ENCODE measurements at places on chromosomes 11 and 22.

DNA sequence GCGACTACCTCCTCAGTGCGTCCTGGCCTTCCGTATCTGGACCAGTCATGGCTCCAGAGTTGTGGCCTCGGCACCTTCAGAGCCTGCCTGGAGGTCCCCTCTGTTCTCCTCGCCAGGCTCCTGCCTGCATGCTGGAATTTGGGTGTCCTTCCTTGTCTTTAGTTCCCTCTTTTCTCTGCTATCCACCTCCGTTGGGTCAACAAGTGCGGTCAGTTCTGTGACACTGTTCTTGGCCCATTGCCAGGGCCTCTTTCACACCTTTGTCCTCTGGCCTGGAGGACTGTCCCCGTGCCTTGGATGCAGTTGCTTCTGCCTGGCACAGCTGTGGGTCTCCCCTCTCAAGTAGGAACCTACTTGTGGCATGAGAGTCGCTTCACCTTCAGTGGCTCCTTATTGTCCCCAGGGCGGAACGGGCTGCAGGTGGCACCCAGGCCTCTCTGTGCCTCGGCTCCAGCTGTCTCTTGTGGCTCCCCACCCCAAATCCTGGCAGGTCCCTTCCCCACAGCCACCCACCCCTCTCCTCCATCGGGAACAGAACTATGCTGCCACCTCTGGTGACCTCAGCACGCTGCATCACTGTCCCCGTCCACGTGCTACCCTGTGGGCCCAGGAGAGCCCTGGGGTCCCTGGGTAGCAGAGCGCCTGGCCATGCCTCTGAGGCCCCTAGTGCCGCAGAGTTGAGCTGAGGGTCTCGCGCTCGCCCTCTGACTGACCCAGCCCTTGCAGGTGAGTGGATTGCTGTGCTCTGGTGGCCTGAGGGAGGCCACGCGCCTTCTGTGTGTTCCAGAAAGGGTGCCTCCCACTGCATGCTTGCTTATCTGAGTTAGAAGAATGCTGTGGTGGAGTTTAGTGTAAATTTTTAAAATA, 4.7 kb downstream of the DGCR8 start:
- DNase-seq = no peak

DNA sequence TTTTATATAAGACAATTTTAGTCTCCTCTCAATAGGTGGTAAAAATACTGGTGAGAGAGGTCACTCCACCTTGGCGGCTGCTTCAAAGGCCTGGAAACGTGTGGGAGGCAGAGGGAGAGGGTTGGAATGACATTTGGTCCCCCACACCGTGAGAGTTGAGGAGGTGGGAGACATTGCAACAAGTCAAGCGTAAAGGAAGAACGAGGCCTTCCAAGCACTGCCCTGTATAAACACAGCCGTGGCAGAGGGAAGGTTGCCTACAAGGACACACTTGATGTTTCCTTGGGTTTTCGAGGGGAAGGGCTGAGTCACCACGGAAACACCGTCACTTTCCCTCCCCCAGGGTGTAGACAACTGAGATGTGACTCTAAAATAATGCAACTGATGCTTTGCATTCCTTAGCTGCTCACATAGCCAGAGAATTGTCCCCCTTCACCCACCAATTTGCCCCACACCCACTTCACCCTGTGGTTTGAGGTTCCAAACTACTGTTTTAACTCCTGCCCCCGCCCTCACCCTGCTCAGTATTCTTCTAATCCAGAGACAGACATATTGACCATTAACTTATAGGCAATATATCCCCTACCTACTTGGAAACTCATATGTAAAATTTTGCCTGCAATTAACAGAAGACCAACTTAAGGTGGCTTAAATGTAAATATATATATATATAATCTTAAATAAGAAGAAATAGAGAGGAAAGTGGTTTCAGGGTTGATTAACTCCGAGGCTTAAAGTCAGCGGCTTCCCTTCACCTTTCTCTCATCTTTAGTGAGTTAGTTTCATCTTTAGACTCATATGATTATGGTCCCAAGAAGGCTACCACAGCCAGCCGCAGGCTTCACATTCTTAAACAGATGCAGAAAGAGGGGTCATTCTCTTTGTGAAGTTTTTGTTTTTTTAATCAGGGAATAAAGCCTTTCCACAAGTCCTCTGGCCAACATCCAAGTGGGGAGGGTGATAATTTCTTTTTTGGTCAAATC, 54.1 kb upstream of the BDNF start:
- DNase-seq = no peak

DNA sequence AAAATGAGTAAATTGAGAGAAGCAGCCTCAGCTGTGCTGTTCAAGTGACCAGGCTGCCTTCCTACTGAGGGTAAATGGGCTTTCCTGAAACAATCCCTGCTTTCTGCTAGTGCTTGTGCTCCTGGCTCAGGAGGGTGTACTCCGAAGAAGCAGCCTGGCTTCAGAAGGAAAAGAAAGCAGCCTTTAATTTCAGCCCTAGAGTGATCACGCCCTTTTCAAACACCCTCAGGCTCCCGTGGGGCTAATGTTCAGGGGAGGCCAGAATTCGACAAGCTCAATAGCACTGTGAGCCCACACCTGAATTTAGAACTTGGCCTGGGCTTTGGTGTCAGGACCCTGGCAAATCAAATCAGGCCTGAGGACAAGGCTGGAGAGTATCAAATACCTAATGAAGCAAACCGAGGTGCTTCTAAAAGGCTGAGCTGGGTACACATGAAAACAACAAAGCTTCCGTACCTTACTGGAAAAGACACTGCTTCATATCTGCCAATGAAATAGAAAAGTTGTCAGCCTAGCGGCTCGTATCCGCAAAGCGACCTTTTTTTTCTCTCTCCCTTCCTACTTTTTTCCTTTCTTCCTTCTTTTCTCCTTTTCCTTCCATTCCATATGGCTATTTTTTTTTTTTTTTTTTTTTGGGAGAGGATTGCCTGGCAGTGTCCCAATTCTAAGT, 387.8 kb downstream of the SOX6 start:
- DNase-seq = no peak

GRCh38 chr11:63845911-63846310, 7.0 kb downstream of the MARK2 start:
- DNase-seq = no peak

DNA sequence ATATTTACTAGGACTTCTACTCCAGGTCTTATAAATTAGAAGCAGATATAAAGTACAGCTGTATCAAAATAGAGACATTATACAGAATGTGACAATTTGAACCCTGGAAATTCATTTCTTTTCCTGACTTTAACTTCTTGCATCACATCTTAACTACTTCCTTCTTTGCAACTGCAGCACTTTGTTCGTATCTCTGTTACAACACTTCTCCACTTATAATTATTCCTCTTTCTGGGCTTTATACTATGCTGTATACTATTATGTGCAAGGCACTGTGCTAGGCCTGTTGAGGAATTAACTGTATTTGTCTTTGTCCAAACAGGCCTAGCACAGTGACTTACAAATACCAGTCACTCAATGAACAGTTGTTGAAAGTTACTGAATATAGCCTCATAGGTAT, 1.8 kb upstream of the SLC36A4 start:
- DNase-seq = no peak

GRCh38 chr11:69157156-69157821, 1.6 kb downstream of the SMIM38 start:
- no peak for DNase-seq

DNA sequence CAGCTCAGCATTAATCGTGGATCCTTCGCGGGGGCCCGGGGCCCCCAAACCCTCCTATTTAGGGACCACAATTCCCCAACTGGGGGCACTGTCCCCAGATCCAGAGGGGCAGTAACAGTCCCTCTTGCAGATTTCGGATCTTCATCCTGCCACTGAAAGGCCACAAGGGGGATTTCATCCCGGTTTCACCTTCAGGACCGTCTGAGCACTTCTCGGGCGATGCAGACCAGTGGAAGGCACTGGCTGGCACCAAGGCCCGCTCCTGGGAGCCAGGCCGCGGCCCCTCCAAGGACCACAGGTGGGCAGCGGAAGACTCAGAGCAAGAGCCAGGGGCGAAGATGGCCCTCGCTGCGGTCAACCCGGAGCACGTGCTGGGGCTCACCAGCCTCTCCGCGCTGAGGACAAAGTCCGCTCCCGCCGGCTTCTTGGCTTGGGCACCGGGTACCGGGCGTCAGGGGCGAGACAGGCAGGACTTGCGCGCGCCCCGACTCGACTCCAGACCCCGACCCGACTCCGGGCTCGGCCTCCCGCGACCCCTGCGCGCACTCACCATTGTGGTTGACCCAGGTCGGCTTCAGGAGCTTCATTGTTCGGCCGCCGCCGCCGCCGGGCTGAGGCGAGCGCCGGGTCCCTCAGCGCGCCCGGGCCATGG, 517 bp downstream of the HIRA start:
- no peak for DNase-seq
